ENCODE measurements at places on chromosomes 12 and 14.

DNA sequence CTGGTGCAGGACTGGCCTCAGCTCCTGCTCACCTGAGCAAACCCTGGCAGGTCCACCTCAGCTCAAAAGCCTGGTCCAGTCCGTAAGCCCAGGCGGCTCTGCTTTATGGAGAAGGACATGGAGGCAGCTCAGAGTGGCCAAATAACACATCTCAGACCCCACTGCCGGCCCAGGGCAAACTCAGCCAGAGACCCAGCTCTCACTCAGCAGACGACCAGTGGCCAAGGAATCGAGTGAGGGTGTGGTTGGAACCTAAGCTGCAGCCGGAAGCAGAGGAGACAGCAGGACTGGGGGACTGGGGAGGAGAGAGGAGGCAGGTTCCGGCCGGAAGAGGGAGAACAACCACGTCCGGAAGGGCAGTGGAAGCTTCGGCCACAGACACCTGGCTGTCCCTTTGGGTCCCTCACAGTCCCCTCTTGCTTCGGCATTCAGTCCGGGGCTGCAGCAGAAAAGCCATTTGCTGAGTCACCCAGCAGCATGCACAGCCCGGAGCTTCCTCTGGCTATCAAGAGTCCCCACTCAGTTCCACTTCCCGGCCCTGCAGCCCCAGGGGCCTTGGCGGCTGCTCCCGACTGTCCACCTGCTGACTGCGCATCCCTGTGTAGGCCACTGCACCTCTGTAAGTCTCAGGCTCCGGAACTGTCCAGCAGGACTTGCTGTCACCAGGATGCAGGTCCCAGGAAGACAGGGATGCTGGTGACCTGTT, 104.0 kb downstream of the CALM1 start:
- DNase-seq: no peak

- DNase-seq: no peak
These were observed 37.4 kb downstream of the GAS2L3 start for GRCh38 chr12:100610666-100611430.

DNA sequence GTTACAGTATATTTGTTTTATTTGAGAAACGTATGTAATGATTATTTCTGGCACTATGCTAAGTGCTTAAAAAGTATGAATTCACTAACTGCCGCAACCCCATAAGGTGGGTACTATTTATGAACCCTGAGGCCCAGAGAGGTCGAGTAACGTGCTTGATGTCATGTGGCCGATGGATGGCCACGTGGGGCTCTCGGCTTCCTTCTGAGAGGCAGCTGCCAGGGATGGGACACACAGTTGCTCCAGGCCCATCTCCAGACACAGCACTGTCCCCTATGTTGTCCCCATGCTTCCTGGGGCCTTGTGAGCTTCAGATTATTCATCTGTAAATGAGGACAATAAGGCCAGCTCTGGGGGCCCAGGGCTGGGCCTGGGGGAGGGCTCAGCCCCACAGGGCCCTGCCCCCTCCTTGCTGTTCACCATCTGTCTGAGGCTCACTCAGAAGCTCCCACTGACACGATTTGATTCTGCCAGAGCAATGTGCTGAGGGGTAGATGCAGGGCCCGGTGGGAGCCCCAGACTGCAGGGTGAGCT, 115.0 kb downstream of the CALM1 start:
- DNase-seq: no peak

GRCh38 chr12:109434582-109434981, 42.5 kb downstream of the KCTD10 start:
- DNase-seq: no peak

GRCh38 chr12:57461276-57461916, 1.8 kb downstream of the GLI1 start:
- DNase-seq: no peak

DNA sequence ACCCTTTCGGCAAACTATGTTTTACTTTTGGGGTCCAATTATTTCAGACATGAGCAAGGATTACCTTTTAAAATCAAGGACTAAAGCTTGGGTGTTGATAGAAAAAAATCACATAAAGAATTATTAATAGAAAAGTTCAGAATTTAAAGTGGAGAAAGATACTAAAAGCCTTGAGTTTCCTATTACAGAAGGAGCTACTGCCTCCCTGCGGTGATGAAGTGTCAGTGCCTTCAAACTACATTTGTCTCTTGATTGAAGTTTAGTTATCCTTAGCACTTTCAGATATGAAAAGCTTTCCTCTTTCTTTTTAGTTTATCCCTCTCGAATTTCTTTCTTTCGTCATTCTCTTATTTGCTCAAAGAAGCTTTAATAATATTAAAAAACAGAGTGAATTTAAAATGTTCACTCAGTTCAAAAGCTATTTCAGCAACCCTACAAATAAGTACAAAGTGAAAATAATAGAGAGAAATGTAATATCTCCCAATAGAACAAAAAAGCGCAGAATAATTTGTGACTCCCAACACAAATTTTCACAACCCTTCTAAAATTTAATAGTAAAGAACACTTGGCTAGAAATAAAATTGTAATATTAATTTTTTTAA, 87.6 kb downstream of the SEC23A start:
- DNase-seq: no peak

GRCh38 chr14:79825046-79825521, 386.2 kb downstream of the DIO2 start:
- DNase-seq: no peak

GRCh38 chr14:64478634-64479250, 13.4 kb downstream of the AKAP5 start:
- no peak for DNase-seq

DNA sequence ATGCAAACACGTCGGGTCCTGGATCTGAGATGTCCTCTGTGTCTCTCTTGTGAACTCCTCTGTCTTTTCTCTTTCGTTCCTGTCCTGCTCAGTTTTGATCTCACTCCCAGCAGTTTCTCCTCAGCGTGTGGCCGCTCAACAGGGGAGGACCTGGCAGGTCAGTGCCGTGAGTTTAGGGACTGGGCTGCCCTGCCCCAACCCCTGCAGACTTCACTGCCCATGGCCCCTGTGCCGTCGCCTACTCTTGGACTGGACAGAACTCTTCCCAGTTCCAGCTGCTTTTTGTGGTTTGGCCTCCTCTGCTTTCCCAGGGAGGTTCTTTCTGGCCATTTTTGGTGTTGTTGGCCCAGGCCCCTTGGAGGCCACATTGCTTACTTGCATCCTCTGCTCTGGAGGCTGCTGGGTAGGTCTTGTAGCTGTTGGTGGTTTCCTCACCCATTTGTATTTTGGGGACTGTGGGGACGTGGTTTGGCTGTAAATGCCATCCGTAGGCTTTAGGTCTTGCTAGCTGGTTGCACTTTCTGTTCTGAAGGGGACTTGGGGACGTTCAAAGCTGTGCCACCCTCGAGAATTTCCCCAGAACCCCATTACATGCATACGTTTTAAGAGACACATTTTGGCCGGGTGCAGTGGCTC, 20.0 kb upstream of the DNAH10 start:
- no peak for DNase-seq

- DNase-seq: no peak
These were observed 677 bp downstream of the C12orf75 start for GRCh38 chr12:105330931-105331804.

GRCh38 chr12:15356951-15357364, 34.6 kb downstream of the PTPRO start:
- peak; percentile 99 for DNase-seq

GRCh38 chr14:88013750-88014349, 8.9 kb downstream of the GPR65 start:
- peak; percentile 12 for DNase-seq

GRCh38 chr14:91862417-91862816, 4.9 kb downstream of the TC2N start:
- no peak for DNase-seq

DNA sequence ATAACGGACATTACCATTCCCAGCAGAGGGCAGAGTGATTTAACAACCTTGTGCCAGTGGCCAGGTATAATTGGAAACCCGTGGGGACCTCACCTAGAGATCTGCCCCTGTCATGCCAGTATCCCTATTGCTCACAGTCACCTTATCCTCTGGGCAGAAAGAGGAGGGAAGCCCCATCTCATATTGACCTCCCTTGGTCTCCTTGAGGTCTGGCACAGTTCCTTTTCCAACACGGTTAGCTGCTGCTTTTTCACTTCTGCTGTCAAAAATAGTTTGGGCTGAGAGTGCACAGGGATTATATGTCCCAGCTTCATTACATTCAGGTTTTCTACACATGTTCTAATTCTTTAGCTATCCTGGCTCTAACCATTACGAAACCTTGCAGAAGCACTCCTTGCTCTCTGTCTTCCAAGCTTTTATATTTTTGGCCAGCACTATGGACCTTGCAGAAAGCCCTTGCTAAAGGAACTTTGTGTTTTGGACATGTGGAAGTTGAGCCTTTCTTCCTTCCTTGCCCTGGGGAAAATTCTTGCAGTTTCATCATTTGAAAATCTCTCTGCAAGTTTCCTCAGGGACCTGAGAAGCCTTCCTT, 111.7 kb upstream of the MIS18BP1 start:
- DNase-seq: no peak

GRCh38 chr12:76563061-76563460, 3.5 kb upstream of the OSBPL8 start:
- DNase-seq: no peak

DNA sequence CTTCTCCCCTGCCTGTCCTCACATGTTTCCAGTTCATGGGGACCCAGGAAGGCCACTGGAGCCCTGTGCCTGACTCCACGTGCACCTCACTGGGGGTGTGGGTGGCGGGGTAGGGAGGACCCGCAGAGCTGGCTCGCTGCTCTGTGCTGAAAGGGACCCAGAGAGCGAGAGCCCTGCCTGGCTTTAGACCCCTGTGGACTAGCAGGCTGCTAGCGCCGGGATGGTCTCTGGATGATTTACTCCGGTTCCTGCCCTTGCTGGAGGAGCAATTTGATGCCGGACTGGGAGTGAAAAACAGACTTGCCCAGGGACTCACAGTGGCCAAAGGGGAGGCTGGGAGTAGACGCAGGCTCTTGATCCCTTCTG, 49.0 kb downstream of the NTF3 start:
- DNase-seq: no peak

- no peak for DNase-seq
These were observed 57.9 kb downstream of the PPP2R5C start for GRCh38 chr14:101819251-101819990.

GRCh38 chr14:57388067-57388466, 2.3 kb upstream of the NAA30 start:
- DNase-seq: no peak

- no peak for DNase-seq
These were observed 31.6 kb upstream of the SLC25A3 start for GRCh38 chr12:98561846-98562245.

DNA sequence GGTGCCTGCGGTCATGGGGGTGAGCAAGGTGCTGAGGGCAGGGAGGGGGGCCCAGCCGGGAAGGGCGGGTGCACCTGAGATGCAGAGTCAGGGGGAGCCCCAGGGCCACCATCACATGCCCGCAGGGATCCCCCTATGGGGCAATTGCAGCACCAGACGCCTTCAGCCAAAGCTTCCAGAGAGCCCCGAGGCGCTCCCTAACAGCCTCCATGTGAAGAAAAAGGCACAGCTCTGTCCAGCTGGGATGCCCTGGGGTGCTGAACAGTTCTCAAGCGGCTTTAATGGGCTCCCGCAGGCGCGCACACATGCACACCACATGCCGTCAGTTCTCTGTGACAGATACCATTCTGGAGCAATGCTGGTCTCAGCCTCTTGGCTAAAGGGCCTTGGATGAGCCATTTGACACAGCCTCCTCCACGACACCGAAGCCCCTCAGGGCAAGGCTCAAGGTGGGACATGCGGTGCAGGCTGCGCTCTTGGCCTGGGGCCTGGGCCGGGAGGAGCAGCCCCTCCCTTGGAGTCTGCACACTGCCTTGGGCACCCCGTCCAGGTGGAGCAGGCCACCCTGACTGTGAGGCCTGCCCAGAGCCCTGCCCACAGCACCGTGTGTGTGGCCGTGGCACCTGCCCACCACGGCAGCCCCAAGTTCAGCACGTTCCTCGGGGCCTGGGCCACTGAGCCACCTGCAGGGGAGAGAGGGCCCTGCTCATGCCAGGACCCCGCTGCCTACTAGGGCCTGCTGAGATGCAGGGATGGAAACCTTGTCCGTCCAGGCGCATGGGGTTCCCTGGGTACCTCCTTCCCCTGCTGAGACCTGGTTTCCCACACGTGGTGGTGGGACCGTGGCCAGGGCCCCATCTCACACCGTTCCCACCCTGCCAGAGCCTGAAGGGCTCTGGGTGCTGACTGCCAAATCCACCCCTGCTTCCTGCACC, 7.7 kb downstream of the XRCC3 start:
- no peak for DNase-seq

- DNase-seq: peak; percentile 67
These were observed at the start of gene KCNH3 for GRCh38 chr12:49538510-49539403. Gene KCNH3 (plus strand): TSS chr12:49539030. CDS start chr12:49539417, 387 bp downstream.

GRCh38 chr14:54785136-54785777, 117.4 kb downstream of the GCH1 start:
- no peak for DNase-seq

All from NCI-H1417 treated with DMSO at 0.1 percent for 48 hours (cell line).